ENCODE measurements at places on chromosomes 16 and 17.

- DNase-seq: no peak
Measured at GRCh38 chr17:17959520-17960361, 12.5 kb downstream of the TOM1L2 start.

- DNase-seq: no peak
Measured at GRCh38 chr16:90083139-90083538, 6.0 kb upstream of the PRDM7 start.

- DNase-seq: no peak
Measured at GRCh38 chr17:81681672-81682071, 1.9 kb downstream of the ARL16 start.

DNA sequence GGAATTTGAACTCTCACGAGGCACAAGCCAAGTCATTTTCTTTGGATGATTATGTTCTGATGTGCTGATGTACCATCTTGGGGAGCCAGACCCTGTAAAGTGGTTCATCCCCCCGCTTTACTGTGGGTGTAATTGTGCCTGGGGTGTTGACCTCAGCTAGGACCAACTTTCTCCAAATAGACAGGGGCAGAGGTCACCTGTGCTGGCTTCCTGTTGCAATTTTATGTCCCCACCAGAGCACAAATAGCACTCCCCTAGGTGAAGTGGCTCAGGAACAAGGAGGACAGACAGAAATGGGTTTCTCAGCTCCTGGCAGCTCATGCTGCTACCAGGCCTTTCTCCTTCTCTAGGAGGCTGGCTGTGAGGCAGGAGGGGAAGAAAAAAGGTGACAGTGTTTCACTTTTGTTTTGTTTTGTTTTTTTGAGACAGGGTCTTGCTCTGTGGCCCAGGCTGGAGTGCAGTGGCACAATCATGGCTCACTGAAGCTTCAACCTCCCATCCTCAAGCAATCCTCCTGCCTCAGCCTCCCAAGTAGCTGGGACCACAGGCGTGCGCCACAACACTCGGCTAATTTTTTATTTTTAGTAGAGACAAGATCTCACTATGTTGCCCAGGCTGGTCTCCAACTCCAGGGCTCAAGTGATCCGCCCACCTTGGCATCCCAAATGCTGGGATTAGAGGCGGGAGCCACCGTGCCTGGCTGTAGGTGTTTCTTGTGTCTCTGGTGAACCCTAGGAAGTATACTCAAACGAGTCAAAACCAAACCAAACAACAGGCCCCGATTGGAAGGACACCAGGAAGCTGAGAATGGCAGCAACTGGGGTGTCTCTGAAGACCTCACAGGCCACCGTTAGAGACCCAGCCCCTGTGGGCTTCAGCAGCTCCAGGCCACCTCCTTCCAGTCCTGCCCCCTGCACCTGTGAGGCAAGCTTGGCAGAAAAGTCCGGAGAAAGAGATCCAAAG lies 32.5 kb upstream of the WFIKKN2 start:
- DNase-seq: no peak

GRCh38 chr17:45405250-45406086 lies 27.2 kb downstream of the ARHGAP27 start:
- DNase-seq: no peak

GRCh38 chr16:30108059-30108850 lies 5.1 kb downstream of the GDPD3 start:
- no peak for DNase-seq
